ENCODE measurements at places on chromosomes 2 and 18.
A peak's percentile ranks its signal among the peaks of the same experiment; 100 is the strongest.

- DNase-seq = no peak
Measured at GRCh38 chr2:221289389-221289788, 282.7 kb downstream of the EPHA4 start.

DNA sequence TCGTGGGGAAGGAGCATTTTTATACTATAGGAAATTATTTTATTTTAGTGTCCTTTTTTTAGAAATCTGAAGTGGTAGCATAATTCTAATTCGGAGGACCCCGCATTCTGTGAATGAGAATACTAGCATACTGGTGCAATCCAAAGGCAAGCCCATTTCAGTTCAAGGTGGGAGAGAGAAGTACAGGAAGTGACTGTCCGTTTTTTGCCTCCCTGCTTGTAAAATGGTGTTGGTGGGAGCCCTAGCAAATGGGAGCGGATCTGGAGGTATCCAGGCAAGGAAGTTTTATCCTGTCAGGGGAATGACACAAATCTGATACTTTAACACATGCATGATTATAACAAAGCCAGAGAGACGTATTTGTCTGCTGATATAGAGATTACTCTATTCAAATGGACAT is 141.7 kb downstream of the ESCO1 start:
- DNase-seq = no peak

- DNase-seq = no peak
Measured at GRCh38 chr2:8927510-8928455, 75.7 kb downstream of the MBOAT2 start.

DNA sequence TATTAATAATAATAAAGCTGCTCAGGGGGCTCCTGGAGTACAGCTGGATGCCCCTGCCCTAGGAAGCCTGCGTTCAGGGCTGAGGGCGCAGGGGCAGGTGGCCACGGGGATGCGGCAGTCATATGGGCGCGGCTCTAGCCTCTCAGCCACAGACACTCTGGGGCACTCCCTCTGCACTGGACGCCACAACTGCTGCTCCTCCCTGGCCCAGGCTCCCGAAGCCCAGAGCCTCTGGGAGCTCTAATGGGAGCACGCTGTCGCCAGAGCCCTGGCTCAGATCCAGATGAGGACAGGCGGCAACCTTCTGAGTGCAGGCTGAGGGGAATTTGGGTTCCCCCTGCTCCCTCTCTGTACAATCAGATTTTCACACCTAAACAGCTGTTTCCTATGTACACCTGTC is 93.6 kb downstream of the MTCL1 start:
- no peak for DNase-seq

DNA sequence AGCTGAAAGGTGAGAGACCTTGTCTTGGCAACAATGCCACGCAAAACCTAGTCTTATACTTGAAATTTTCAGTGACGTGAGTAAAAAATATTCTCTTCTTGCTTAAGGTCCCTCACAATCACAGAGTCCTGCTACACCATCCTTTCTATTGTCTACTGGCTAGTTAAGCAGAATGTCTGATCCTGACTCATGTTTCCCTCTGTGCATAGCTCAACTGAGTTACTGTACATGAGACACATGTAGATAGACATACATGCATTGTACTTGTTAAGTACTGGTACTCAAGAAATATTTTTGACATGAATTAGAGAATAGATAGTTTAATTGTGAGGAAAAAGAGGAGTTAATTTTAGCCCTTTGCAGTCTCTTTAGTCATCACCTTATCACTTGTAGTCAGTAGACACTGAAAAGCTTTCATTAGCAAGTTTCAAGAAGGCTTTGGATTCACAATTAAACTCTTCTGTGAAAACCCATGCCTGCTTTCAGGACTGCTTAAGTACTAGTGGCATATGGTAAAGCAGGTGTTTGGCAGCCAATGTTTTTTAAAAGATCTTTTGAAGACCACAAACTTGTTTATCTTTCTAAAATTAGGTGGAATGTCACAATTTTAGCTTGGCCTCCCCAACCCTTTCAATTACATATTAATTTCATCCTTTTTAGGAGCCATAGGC is 158.7 kb upstream of the CCDC150 start:
- no peak for DNase-seq

GRCh38 chr2:134177351-134177931 is 76.4 kb upstream of the MGAT5 start:
- peak; percentile 66 for DNase-seq

- no peak for DNase-seq
Measured at GRCh38 chr18:64027931-64028695, 58.2 kb downstream of the SERPINB8 start.

GRCh38 chr2:95240091-95240490 is 32.8 kb downstream of the ZNF892 start:
- no peak for DNase-seq

DNA sequence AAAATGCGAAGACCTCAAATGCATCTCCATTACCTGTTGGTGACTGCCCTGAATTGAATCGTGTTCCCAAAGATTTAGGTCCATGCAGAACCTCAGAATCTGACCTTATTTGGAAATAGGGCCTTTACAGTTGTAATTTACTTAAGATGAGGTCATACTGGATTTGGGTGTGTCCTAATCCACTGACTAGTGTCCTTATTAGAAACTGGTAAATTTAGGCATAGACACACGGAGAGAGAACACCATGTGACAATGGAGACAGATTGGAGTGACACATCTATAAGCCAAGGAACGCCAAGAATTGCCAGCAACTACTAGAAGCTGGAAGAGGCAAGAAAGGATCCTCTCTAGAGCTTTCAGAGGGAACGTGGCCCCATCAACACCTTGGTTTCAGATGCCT is 203.1 kb downstream of the SMAD2 start:
- no peak for DNase-seq

DNA sequence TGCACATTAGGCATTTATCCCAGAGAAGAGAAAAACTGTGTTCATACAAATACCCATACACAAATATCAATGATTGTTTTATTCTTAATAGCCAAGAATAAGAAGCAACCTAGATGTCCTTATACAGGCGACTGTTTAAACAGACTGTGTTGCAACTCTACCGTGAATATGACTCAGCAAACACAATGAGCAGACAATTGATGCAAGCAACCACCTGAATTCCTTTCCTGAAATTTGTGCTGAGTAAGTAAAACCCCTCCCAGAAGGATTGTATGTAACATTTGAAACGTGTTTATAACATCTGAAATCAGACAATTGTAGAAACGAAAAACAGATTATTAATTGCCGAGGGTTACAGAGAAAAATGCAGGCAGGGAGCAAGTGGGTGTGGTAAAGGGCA is 621.9 kb upstream of the SOX11 start:
- no peak for DNase-seq

DNA sequence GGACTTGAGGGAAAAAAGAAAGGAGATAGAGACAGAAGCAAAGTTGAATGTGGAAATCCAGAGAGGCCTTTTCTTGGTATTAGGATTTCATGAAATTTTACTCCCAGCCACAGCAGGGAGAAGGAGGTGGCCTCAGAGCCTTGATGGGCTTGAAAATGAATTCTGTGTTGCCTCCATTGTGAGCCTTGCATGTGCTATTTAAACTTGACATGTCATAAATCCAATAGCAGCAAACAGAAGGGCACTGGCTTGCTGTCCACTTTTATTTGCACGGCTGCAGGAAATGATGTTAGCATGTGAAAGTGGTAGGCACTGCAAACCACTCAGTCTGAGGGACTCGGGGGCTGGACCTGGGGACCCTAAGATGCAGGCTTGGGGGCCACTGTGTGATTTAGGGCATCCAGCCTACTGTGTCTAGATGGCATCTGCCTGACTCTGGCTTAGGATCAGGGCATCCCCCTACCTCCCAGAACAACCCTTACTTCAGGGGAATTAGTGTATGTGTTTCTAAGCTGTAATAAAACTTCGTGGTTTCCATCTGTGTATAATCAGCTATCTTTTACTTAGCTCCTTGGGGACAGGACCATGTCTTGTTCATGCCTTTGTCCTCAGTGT is 139.1 kb upstream of the SKOR2 start:
- DNase-seq = no peak

GRCh38 chr2:146873056-146873455 is 971.8 kb upstream of the ACVR2A start:
- DNase-seq = no peak

DNA sequence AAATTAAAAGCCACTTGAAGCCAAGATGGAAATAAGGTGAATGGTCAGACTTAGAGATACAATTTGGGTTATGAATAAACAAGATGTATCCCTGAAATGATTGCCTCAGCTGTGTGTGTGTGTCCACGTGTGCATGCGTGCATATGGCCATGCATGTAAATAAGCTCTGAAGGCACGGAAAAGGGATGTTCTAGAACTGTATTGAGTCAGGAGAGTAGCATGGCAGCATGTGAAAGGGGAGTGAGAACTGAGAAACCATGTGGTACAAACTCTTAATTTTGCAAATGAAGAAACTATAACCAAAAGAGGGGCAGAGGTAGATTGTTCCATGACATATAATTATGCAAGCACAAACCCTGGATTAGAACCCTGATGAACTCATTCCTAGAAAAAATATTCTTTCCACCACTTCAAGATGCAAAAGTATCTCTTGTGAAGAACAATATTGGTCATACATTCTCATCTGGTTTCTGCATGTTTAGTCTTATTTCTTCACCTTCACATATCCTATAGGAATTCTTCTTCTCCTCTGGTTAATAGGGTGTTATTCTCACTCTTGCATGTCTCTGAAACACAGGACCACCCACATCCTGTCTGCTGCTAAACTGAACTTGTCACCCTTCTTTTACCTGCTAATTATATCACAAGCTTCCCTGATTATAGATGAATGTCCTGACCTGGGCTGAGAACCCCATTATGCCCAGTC is 455.8 kb downstream of the SETBP1 start:
- no peak for DNase-seq

DNA sequence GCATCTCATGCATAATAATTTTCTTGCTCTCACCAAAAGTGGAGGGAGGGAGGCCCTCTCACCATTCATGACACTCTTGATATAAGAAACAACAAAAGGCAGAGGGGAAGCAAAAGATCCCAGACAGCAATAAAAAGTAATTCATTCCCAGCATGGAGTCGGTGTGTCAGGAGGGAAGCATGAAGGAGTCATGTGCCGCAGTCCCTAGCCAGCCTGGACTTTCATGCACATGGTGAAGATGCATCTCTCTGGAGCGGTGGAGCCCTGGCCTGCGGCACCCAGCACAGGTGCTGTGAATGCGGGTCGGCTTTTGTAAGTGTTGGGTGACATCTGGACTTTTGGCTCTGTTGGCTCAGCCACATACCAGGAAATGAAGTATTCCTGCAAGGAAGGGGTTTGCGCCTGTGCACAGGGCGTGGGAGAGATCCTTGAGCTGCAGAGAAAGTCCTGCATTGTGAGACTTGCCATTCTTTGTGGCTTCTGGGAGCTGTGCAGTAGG is 119.4 kb downstream of the COPS8 start:
- no peak for DNase-seq

GRCh38 chr2:119240311-119241204 is 16.9 kb downstream of the STEAP3 start:
- DNase-seq = peak; percentile 92

DNA sequence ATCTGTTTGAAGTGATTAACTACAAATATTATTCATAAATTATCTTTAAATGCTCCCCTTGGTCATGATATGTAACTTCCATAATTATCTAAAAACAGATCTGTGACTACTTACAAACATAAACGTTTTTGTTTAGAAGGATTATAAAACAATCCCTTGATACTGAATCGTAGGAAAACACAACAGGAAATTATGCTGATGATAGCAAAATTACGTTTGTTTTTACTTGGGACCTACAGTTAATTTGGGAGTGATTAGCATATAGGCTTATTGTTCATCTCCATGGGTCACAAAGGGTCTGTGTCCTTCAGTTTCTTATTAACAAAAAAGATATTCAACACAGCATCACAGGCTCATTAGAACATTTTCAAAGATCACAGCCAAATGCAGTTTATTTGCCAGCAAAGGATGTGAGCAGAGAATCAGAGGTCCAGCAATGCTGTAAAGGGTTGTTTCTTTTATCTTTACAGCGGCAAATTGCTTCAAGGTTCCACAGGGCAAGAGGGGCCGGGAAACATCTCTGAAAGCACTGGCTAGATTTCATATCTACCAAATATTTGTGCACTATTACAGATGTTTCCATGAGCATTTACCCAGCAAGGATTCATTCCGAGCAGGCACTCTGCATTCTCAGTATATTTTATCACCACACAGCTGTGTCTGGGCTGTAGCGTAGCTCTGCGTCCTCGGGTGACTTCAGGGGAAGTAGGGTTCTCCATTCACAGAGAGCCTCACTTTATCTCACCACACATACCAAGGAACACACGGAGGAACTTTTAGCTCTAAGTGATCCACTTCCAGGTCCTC is 4.1 kb downstream of the CCDC195 start:
- DNase-seq = no peak
